ENCODE measurements at places on chromosomes 7 and 10.
A peak's percentile ranks its signal among the peaks of the same experiment; 100 is the strongest.

DNA sequence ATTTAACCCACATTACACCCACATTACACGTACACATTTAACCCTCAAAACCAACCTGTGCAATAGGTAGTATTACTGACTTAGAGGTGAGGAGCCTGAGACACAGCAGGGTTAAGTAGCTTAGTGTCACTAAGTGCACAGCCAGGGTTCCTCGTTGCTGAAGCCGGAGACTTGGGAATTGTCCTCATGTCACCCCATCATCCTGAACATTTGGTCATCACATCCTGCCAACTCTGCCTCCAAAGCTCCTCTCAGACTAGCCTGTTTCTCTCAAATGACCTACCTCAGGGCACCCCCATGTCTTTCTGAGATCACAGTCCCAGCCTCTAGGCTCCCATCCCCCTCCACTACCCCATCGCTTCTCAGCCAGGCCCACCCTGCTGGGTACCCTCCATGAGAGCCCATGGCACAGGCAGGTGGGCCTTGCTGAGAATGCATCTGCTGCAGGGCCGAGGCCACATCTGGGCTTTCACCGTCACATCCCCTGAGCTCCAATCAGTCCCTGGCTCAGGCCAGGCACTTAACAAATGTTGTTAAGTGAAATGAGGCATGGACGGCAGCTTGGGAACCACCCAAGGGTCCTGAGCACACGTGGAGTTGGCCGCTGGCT lies 21.1 kb upstream of the PCBD1 start:
- no peak for DNase-seq

GRCh38 chr10:95445837-95446486 lies 115.2 kb downstream of the SORBS1 start:
- DNase-seq = peak; percentile 56

GRCh38 chr7:145986248-145986874 lies 130.2 kb upstream of the CNTNAP2 start:
- DNase-seq = no peak

- no peak for DNase-seq
Observed at GRCh38 chr10:22976534-22976933, 48.7 kb downstream of the ARMC3 start.

GRCh38 chr10:3484306-3485056 lies 300.5 kb downstream of the KLF6 start:
- no peak for DNase-seq

GRCh38 chr10:112166800-112167199 lies 16.8 kb downstream of the GPAM start:
- no peak for DNase-seq

DNA sequence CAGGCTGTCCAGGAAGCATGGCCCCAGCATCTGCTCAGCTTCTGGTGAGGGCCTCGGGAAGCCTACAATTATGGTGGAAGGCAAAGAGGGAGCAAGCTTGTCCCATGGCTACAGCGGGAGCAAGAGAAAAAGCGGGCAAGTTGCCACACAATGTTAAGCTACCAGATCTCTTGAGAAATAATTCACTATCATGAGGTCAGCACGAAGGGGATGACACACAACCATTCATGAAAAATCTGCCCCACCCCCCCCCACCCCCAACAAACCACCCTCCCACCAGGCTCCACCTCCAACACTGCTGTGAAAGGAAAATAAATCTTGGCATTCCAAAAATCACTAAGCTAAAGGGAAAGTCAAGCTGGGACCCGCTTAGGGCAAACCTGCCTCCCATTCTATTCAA lies 545.8 kb upstream of the NRP1 start:
- no peak for DNase-seq

DNA sequence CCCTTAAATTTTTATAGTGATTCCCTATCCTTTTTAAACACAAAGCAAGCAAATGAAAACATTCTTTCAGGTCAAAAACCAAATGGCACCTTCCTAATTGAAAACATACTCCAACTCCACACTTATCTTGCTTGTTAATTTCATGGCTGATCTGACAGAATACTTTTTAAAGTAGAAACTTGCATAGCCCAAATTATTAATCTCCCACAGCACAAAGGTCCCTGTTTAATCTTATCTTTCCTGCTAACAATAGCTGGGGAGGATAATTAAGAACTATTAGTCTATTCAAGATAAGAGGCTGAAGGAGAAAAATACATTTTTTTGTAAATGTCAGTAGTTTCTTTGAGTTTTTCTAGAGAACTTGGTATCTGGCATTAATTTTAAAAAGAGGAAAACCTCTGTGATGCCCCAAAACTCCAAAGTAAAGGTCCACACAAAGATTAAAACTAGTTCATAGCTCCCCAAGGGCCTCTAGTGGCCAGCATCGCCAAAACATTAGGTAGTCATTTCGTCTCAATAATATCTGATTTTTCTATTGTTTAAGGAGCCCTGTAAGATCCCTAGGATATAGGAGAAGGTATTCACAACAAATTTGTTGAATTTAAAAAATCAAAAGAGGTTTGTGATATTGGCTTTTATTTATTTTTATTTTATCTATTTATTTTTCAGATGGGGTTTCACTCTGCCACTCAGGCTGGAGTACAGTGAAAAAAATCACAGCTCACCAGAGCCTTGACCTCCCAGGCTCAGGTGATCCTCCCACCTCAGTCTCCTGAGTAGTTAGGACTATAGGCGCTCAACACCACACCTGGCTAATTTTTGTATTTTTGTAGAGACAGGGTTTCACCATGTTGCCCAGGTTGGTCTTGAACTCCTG lies 14.7 kb downstream of the CDNF start:
- DNase-seq = peak; percentile 45

- DNase-seq = peak; percentile 27
Observed at GRCh38 chr10:44386546-44387052, 1.7 kb upstream of the CXCL12 start.

GRCh38 chr10:11162828-11163599 lies 145.3 kb downstream of the CELF2 start:
- peak; percentile 95 for DNase-seq

GRCh38 chr10:128036011-128036615 lies 90.1 kb downstream of the MKI67 start:
- no peak for DNase-seq

- DNase-seq = no peak
Observed at GRCh38 chr10:124130198-124130900, 37.0 kb upstream of the CHST15 start.

DNA sequence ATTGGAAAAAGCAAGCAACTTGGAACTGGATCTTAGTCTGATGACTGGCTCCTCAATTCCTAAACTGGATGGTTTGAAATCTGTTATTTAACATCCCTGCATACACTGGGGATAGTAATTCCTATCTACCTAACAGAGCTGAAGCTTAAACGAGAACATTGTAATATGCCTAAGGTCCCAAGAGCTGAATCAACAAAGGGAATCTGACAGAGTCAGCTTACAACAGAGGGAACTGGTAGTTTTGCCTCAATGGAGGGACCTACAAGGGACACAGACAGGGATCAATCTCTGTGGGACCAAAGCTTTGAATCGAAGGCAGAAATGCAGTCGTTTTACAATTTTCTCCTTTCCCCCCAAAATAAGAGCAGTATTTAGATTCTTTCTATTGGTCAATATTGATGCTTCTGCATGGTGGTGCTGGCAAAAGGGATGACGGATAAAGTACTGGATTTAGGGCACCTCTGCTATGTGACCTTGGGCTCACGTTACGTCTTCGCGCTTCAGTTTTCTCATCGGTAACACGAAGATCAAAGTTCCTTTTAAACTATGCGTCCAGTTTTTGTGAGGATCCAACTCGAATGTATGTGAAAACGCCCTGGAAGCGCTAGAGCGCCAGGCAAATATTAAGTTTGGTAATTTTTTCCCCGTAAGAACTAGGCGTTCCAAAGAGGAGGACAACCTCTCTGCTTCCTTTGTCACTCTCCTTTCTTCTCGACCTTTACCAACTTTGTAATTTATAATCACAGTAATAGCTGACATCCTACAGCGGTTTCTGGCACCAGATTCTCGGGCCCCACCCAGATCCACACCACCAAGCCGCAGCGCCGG lies 1.1 kb downstream of the ACTR1A start:
- no peak for DNase-seq

DNA sequence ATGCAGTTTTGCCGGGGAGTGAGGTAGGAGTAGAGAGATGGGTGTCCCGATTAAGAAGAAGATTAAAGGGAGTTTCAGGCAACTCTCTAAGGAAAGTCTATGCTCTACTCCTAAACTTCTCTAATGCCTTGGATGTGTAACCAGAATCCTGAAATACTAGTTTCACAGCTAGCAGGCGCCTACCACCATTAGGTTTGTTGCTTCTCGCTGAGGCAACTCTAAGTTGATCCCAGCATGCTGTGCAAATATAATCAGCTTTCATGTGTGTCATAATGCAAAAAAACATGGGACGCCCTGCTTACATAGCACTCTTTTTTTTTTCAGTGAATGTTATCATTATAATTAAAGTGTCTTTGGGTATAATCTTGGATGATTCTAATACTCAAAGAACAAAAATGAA lies 50.4 kb upstream of the FAM3C start:
- DNase-seq = no peak

DNA sequence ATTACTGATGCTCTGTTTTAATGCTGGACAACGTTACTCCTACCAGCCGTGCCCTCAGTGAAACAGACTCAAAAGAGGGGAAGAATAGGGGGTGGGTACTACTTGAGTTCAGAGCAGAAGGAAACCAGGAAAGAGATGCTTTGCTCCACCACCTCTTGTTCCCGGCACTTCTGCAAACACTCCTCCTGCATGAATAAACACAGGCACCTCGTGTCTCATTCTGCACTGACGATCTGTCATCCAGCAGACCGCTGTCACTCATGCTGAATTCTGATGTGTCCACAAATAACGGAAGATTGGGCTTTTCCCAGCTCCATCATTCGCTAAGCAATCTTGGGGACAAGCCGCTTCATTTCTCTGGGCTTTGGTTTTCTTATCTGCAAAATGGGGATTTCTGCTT lies 26.7 kb downstream of the YWHAG start:
- no peak for DNase-seq

DNA sequence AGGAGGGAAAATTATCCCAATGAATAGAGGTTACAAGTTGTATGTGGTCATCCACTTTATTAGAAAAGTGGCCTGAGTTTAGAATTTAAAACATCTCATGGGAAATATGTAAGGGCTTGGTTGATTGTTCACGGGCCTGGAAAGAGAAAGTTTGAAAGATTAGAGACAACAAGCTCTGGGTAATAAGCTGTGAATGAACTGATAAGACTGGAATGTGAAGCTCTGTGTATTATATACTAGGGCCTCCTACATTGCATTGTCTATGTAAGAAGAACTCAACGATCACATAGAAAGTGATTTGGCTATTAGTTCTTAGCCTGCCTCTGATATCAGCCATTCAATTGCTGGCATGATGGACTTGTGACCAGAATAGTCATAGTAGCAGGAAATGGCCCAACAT lies 199.2 kb upstream of the MAGI2 start:
- DNase-seq = no peak

DNA sequence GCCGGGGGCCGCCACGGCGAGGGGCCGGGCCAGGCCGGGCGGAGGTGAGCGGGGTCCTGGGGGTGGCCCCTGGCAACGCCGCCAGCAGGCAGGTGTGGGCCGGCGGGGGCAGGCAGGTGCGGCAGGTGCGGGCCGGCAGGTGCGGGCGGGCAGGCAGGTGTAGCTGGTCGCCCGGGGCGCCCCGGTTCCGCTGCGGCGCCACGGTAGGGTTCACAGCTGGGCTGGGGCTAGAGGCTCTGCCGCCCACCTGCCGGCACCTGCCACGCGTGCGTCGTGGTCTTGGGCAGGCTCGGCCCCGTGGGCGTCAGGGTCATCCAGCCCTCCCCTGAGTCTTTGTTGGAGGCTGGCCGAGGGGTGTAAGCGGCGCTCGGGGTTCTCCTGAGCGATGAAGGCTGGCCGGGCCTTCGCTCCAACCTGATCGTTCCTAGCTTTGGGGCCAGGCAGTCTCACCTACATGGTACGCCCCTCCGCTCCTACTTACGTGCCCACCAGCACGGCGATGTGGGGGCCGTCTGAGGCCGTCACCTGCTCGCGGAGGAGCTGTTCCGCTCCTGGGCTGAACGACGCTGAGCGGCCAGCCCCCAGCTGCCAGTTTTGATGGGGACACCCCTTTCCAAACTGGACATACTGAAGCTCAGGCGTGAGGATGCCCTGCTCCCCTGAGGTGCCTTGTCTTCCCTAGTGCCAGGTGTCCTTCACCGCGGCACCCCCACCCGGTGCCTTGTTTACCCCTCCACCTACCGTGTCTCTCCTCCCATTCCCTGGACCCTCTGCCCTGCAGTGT lies 493 bp downstream of the ZMIZ2 start:
- DNase-seq = no peak

DNA sequence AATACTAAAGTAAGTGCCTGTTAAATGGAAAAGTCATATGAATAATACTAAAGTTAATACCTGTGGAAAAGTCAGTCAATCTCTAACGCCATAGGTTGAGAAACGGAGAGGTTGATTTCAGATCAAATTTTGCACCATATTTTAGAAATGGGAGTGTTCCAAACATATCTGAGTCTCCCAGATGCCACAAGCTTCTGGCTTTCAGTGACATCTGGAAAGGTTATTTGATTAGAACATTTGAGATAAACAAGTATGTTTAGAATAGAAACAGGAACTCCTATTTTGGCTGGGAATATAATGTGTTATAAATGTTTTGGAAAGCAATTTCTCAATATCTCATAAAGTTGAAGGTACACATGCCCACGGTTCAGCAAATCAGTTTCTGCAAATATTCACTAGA lies 5.8 kb downstream of the MACC1 start:
- DNase-seq = no peak

DNA sequence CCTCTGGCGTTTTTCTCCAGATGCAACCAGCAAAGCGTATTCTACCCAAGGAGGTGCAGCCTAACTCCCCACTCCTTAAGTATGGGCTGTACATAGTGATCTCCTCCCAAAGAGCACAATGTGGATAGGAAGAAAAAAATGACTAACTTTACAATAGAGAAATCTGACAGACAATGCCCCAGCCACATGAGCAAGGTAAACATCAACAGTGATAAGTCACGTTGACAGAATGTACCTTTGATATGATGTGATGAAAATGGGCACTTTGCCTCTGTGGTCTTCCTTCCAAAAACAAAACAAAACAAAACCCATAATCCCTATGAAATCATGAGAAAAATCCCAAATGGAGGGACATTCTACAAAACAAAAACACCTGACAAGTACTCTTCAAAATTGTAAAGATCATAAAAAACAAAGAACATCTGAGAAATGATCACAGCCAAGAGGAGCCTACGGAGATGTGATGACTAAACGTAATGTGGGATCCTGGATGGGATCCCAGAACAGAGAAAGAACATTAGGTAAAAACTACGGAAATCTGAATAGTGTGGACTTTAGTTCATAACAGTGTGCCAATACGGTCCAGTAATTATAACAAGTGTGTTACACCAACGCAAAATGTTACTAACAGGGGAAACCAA lies 50.6 kb downstream of the ABLIM1 start:
- no peak for DNase-seq

- no peak for DNase-seq
Observed at GRCh38 chr7:157090485-157091165, 48.1 kb upstream of the UBE3C start.

DNA sequence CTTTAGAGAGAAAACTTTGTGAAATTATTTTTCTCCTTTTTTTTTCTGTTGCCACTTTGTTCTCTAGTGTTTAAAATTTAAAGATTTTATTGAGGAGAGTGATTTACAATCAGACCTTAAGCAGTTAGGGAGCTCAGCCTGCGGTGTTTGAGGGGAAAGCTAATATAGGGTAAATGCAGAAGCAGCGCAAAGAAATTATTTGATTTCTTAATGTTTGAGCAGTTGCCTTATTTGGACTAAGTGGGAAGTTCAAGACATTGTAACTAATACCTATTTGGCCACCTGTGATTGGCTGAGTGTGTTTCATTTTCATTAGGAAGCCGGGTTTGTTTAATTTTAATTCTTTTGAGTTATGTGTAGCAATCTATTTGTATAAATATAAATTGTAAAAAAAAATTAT lies 25.3 kb downstream of the WAC start:
- DNase-seq = no peak
